ENCODE measurements at places on chromosomes 7 and 10. TPM values are rescaled to one million over a fixed set of nuclear protein-coding genes. Genes with fewer than 3 reads are reported as not detected.

OPN1SW gene
- not detected for total RNA-seq

CTAGE8 gene
- 2.1 TPM for total RNA-seq

ABCB4 gene
- not detected for total RNA-seq

PTPRE gene
- 16.8 TPM for total RNA-seq

SLC25A13 gene
- 28.8 TPM for total RNA-seq

CFTR gene
- not detected for total RNA-seq

OR2A42 gene
- total RNA-seq, result 0.09 TPM

LRRC18 gene
- total RNA-seq, result not detected

DNA sequence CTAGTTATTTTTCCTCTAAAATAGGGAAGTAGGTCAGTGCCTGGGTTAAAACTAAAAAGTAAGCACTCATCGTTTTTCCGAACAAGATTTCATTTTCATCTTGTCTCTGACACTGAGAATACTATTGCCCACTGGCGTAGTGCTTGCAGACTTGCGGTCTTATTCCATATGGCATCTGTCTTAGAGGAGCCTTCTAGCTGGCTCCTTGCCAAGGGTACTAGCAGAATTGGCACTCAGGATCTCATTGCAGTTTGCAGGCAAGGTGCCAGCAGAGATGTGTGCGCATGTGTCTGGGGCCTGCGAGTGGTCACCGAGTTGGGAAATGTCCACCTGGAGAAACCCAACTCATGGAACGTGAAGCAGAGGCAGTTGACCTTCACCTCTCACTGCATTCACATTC lies 143.4 kb downstream of the CELF2 start:
- no peak overlapping the region for H3K27ac ChIP-seq
- DNase-seq, result no peak

DNA sequence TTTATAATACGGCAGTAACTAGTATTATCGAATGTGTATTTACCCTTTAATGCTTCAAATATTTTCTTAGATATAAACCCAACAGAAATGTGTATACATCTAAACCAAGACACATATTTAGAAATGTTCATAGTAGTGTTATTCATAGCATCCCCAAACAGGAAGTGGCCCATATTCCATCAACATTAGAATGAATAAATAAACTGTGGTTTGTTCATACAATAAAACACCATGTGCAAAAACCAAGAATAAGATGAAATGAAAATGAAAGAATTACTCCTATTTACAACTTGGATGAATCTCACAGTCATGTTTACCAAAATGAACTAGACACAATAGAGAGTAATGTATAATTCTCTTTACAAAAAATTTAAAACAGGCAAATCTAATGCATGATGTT lies 9.2 kb upstream of the CAV2 start:
- H3K4me3 ChIP-seq, result no peak overlapping the region
- no peak overlapping the region for H3K27ac ChIP-seq
- no peaks in the 10 kb centered on the region for H3K4me1 ChIP-seq
- H3K27me3 ChIP-seq, result peaks cover 34% of the 10 kb centered on the region
- H3K36me3 ChIP-seq, result no peaks in the 10 kb centered on the region

DNA sequence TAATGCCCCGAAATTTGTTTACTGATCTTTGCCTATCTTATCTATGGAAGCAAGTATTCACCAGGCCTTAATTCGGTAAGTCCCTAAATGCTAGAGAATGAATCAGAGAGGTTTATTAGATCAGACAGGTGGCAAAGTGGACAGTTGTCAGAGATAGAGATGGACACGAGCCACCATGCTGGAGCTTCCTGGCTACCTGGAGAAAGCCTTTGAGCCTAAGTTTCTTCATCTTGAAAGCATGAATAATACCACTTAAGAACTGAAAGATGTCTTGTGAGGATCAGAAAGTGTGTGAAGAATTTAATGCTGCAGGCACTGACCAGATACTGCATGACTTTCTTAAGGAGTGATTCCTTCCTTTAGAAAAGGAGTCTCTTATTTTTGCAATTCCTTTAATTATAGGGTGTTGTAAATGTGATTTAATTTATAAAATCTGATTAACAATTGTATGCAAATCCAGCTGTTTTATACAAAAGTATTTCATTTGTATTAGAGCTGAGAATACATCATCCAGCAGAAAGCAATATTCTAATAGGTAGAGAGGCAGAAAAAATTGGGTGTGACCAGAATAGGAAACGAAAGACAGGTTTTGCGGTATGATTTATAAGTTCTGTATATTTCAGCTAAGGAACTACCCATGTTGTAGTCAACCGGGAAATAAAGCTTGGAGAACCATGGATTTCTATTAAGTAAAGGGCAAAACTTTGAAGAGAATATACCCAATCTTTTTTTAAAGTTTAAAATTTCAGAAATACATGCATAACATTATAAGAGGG lies 82.7 kb downstream of the SMURF1 start:
- H3K36me3 ChIP-seq, result peaks cover 17% of the 10 kb centered on the region
- no peak overlapping the region for H3K4me3 ChIP-seq
- DNase-seq, result no peak

DNA sequence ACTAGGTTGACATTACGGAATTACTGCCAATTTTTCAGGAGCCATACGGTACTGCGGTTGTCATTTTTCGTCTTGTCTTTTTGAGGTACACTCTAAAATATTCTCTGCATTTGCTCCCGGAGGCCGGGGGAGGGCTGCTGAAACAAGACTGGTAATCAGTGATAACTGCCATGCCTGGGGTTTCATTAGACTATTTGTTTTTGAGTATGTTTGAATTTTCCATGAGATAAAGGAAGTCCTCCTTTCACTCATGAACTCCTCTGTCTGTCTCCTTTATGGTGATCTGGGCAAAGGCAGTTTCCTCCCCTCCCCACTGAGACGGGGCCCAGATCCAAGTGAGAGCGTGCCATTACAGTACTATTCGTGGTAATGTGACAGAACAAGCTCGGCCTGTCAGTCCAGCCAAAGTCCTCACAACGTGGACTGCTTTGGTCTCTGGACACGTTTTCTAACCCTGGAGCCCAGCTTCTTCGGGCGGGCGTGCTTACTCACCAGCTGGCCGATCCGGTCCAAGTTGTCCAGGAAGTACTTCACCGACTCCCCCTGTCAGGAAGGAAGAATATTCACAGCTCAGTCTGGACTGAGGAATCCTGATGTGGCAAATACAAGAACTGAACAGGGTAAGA lies 45.1 kb downstream of the AMZ1 start:
- H3K4me3 ChIP-seq, result no peak overlapping the region
- H3K27ac ChIP-seq, result peak overlapping the region; percentile 40
- H3K36me3 ChIP-seq, result peaks cover 42% of the 10 kb centered on the region
- peaks cover 28% of the 10 kb centered on the region for H3K4me1 ChIP-seq

GRCh38 chr7:129723679-129724078 lies 112.2 kb downstream of the NRF1 start:
- H3K36me3 ChIP-seq, result peaks cover 61% of the 10 kb centered on the region
- no peaks in the 10 kb centered on the region for H3K27me3 ChIP-seq
- H3K4me1 ChIP-seq, result peaks cover 15% of the 10 kb centered on the region
- no peak overlapping the region for H3K4me3 ChIP-seq

DNA sequence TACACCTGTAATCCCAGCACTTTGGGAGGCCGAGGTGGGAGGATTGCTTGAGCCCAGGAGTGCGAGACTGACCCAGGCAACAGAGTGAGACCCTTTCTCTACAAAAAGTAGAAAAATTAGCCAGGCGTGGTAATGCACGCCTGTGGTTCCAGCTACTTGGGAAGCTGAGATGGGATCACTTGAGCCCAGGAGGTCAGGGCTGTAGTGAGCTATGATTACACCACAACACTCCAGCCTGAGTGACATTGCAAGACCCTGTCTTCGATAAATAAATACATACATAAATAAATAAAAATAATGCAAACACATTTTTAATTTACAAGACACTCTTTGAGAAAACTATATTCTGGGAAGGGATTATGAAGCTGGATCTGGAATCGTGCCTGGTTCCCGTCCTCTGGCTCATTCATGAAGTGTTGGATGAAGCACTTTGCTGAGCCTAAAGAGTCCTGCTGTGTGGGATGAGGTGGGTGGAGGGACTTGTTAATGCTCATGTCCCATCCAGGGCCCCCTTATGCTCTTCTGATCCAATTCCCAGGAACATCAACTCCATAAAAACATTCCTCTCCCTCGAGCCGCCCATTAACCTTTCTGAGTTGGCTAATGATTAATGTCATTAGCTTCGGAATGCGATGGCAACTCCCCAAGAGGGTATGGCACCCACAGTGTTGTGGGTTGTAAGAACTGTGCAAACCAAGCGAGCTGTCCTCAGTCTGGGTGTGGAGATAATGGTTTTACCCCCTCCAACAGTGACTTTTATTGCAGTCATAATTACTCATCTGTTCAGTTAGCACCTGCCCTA lies 236.3 kb downstream of the BAMBI start:
- DNase-seq, result no peak
- H3K4me3 ChIP-seq, result no peak overlapping the region
- no peaks in the 10 kb centered on the region for H3K27me3 ChIP-seq
- no peak overlapping the region for H3K27ac ChIP-seq
- H3K4me1 ChIP-seq, result no peaks in the 10 kb centered on the region
- no peaks in the 10 kb centered on the region for H3K36me3 ChIP-seq

DNA sequence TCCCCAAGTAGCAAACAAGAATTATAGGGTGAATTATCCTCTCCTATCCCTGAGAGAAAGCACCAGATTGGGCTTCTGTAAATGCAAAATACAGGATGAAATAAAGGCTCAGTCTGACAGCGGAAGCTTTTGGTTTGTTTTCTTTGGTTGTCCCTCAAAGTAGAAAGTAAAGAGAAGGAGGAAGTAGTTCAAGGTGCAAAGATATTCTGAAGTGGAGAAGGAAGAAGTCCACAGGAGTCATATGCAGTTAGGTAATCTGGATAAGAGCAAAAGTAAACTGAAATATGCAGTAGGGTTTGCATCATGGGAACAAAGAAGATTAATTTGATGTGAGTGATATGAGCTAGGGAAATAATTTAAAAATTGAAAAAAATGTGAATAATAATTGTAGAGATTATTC lies 1071.9 kb downstream of the CNTNAP2 start:
- no peaks in the 10 kb centered on the region for H3K27me3 ChIP-seq
- no peak overlapping the region for H3K27ac ChIP-seq
- H3K4me1 ChIP-seq, result no peaks in the 10 kb centered on the region
- no peak overlapping the region for H3K4me3 ChIP-seq
- no peaks in the 10 kb centered on the region for H3K36me3 ChIP-seq

DNA sequence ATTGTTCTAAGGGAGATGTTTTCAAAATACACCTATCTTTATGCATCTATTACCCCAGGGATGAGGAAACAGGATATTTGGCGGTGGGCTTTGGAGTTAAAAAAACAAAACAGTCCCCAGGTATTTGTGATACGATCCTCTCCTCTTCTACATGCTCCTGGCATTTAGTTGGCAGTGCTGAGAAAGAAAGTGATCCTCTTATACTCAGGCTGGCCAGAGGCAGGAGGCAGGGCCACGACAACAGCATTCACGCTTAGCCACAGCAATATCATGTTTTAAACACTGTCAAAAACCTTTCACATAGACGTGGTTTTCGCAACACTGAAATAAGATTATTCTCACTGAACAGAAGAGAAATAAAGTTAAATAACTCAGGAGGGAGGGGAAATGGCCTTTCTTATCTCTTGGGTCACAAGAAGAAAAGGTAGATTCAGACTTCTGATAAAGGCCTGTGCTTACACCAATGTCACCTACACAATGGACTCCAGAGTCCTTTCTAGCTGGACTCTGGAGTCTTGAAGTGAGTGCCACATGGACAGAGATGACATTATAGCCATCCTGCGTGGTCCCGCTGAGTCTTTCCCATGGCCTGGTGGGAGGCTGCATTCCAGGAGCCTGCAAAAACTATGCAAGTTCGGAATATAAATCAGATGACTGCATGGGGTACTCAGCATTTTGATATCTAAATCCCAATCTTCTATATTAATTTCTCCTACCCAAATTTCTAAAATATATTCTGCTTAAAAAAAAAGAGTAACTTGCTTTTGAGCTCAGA lies 88.7 kb downstream of the PIP4K2A start:
- H3K27ac ChIP-seq, result peak overlapping the region; percentile 55
- DNase-seq, result no peak
- no peak overlapping the region for H3K4me3 ChIP-seq
- H3K4me1 ChIP-seq, result peaks cover 81% of the 10 kb centered on the region
- H3K36me3 ChIP-seq, result peaks cover 18% of the 10 kb centered on the region
- no peaks in the 10 kb centered on the region for H3K27me3 ChIP-seq

DNA sequence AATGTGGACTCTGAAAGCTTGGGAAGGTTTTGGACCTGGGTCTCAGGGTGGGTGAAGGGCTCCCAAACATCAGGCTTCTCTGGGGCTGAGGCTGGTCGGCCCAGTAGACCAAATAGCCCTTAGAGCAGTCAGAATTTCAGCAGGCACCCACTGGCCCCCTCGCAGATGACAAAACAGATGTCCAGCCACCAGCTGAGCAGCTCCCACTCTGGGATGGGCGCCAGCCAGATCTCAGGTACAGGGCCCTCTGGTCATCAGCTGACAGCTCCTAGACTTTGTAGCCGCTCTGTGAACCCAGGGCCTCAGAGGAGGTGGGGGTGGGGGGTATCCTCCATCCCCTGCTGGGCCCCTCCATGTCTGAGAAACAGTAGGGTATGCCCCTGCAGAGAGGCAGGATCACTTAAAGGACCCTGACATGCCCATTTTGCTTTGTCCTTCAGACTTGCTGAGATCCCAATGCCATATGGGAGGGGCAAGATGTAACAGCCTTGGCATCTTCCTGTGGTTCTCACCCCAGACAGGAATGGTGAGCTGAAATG lies 26.5 kb downstream of the HSPA12A start:
- no peaks in the 10 kb centered on the region for H3K36me3 ChIP-seq
- H3K4me3 ChIP-seq, result no peak overlapping the region
- peaks cover 10% of the 10 kb centered on the region for H3K27me3 ChIP-seq
- no peak for DNase-seq
- H3K4me1 ChIP-seq, result no peaks in the 10 kb centered on the region

DNA sequence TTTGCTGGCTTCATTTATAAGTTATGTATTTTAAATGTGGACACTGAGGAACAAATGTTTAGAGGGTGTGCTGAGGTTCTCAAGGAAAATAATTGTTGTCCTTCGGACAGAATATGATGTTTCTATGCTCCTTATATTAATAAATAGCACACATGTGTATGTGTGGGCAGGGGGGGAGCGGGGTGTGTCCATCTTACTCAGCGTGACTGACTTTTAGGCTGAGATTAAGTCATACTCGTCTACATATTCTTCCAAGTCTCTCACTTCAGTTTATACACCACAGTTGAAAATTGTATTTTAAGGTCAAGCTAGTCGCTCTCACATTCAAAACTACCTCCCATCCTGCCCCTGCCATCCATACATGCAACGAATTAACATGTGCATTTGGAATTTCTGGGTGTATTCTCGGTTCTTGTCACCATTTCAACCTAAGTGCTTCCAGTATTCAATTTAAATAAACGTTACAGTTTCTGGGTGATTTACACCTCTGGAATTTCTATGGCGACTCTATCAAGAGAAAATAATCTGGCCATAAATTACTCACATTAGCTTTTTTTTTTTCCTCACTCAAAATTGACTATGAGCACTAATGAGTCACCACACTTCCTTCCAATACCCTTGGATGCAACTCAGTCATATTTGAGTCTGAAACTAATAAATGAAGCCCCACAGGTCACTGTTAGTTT lies 3.3 kb downstream of the PCDH15 start:
- no peak overlapping the region for H3K4me3 ChIP-seq
- H3K36me3 ChIP-seq, result no peaks in the 10 kb centered on the region
- no peak for DNase-seq
- no peak overlapping the region for H3K27ac ChIP-seq
- H3K4me1 ChIP-seq, result no peaks in the 10 kb centered on the region
- H3K27me3 ChIP-seq, result no peaks in the 10 kb centered on the region

- no peak for DNase-seq
- H3K36me3 ChIP-seq, result no peaks in the 10 kb centered on the region
- no peaks in the 10 kb centered on the region for H3K27me3 ChIP-seq
- H3K4me1 ChIP-seq, result no peaks in the 10 kb centered on the region
- no peak overlapping the region for H3K4me3 ChIP-seq
These were observed 214.2 kb downstream of the GLI3 start for GRCh38 chr7:42022791-42023190.
